ENCODE measurements at places on chromosomes 13 and 19.

DNA sequence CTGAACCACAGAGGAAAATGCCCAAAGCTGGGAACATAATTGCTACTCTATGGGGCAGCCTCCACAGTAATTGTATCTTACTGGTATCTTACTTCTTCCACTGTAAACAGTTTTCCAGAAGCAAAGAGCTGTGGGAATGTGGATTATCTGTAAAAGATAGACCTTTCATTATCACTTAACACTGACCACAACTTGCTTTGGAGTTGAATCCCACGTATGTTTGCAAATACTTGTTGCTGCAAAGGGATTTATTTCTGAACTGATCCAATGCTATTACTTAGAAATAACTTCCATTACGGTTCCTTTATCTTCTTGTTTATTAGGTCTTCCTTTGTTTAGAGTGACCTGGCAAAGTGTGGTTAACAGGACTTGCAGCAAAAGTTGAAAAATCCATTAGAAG lies 218.1 kb downstream of the KCTD12 start:
- no peak for DNase-seq

- no peak for DNase-seq
Measured at GRCh38 chr19:6071875-6072274, 38.4 kb downstream of the RFX2 start.

DNA sequence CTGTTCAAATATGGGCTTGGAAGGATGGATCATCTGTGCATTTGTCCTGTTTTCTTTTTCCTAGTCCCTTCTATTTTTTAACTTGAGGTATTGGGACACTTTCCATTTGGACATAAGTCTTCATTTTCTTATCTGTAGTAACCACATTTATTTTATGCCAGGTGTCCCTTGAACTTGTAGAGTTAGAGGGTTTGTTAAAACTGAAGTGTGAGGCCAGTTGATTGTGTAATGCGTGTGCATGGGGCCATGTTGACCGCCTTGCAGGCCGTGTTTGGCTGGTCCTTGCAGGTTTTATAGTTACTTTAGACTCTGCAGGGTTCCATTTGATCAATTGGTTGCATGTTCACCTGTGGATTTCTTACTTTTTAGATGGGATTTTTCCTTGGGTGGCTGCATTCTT lies 21.0 kb downstream of the SAE1 start:
- no peak for DNase-seq

DNA sequence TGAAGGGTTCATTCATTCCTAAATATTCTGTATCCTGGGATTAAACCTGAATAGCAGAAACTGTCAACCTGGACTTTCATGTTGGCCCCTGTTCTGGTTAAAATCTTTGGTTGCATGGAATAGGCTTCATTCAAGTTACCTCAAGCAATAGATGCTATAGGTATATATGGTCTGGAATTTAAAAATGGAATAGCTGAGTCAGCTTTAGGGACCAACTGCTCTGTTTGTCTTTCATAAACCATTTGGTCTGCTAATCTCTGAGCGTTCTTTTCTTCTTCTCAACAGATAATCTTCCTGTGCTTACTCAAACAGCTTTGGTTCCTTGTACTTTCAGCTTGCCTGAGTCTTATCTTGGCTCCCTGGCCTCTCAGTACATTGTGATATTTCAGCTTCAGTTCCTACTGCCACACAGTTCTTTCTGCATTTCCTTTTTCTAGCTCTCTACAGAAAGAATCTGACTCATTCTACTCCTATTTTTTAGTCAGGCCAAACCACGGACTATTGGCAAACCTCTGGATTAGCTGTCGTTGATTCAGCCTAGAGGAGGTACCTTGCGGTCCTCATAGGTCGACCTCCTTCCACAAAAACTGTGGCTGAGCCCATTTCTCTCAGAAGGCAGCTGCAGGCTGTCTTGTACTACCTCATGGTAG lies 35.9 kb upstream of the MAB21L1 start:
- no peak for DNase-seq

DNA sequence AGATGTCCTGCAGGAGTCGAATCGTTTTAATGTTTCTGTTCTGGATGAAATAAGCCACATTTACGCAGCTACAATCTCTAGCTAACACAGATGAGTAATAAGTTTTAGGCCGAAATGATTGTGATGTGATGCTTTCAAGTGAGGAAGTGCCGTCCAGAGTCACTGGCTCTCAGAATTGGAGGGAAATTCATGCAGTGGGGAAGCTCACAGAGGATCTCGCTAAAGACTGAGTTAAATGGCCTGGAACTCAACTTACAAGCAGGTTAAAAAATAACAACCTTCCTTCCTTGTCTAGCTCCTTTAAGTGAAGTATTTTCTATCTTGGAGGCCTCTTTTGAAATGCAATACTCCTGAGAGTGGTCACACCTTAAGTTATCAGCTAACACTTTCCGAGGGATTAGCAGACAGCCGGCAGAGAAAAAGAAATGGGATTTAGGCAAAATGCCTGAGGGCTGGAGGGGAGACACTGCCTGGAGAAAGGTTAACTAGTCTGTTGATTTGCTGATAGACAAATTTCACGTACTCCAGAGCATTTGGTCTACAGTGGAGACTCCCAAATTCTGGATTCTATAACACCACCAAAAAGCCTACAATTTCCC lies 74.2 kb downstream of the IRS2 start:
- DNase-seq: no peak

GRCh38 chr19:2478756-2479555 lies 3.0 kb downstream of the GADD45B start:
- no peak for DNase-seq

DNA sequence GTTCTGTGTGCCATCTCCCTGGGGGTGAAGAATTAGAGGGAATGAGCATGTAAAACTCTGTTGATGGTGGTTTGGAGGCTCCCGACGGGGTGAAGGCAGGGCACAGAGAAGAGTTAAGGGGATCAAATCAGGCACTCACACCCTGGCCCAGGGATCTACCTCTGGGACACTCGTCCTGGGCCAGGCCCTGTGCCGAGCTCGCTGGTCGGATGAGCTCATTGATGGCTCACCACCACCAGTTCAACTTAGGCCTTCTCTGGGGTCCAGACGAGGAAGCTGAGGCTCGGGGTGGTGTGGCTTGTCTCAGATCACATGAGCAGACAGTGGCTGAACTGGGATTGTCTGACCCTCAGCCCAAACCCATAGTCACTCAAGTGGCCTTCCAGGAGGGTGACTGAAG lies 1.6 kb downstream of the NACC1 start:
- DNase-seq: no peak

DNA sequence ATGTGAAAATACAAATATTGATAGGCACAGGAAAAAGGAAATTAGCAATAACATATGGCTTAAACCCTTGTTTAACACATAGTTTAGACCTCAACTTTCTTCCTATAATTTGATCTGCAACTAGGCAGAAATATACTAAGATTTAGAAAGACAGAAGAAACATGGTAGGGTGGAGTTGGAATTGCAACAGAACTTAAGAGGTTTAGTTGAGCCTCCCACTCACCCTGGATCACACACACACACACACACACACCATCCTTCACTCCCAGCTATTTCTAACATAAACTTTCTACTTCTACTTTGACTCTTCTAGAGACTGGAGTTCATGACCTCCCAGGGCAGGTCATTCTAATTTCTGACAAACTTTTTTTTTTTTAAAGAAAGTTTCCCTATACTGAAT lies 47.4 kb downstream of the FLT3 start:
- no peak for DNase-seq

- no peak for DNase-seq
Measured at GRCh38 chr19:55095260-55096060, 19.8 kb downstream of the EPS8L1 start.

- no peak for DNase-seq
Measured at GRCh38 chr19:46076031-46076880, 35.5 kb upstream of the IGFL4 start.
